ENCODE measurements at places on chromosomes 6 and 20.

DNA sequence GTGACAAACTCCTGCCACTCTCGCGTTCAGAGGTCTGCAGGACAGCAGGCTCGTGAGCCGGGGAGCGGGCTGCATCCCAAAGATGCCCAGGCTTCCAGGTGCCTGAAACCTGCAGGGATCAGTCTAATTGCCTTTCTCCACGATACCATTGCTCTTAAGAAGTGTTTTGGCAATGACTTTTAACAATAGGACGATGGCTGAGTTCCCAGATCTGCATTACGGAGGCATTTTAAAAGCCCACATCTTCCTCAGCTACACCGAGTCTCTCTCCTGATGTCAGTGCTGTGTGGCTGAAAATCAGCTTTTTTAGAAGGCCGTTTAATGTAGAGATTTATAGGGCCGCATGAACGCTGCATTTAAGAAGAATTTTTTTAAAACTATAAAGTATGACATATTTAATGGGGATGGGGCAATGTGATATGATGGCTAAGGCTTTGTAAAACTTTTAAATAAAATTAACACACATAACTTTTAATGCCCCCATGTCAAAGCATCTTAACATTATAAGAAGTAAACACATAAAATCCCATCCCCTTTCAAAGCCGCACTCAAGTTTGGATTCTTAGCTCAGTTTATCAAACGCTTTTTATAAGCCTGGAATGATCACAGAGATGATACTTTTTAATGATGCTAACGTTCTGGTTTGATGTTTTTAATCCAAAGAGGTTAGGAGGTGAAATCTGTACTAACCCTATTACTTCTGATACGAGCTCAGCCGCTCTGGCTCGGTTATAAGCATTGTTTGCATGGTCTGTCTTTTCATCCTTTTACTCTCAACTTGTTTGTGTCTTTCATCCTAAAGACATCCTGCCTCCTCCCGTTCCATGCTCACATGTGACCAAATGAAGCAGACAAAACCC, 386.0 kb downstream of the SMOC2 start:
- DNase-seq = no peak

DNA sequence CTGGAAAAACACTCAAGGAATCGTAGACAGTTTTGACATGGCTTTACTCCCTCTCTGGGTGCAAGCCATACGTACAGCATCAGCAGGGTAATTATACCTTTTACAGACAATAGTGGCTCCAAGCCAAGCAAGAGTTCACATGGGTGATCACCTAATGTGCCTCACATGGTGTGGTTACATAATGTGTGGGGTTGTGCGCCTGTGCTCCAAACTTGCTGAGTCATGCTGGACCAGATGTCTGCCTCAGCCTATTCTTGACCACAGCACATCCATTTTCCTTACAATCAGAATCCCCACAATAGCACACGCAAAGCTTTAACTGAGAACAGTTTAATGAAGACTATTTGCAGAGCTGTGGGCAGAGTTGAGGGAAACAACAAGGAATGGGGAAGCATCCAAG, 74.5 kb downstream of the ALDH8A1 start:
- DNase-seq = no peak

- DNase-seq = no peak
These were observed 1.7 kb downstream of the PREX1 start for GRCh38 chr20:48826069-48826468.

- no peak for DNase-seq
These were observed 19.5 kb downstream of the ANKRD60 start for GRCh38 chr20:58208944-58209343.

- no peak for DNase-seq
These were observed 603.1 kb downstream of the HACE1 start for GRCh38 chr6:104256646-104257045.

GRCh38 chr6:13053006-13053461, 275.3 kb downstream of the TBC1D7 start:
- no peak for DNase-seq

DNA sequence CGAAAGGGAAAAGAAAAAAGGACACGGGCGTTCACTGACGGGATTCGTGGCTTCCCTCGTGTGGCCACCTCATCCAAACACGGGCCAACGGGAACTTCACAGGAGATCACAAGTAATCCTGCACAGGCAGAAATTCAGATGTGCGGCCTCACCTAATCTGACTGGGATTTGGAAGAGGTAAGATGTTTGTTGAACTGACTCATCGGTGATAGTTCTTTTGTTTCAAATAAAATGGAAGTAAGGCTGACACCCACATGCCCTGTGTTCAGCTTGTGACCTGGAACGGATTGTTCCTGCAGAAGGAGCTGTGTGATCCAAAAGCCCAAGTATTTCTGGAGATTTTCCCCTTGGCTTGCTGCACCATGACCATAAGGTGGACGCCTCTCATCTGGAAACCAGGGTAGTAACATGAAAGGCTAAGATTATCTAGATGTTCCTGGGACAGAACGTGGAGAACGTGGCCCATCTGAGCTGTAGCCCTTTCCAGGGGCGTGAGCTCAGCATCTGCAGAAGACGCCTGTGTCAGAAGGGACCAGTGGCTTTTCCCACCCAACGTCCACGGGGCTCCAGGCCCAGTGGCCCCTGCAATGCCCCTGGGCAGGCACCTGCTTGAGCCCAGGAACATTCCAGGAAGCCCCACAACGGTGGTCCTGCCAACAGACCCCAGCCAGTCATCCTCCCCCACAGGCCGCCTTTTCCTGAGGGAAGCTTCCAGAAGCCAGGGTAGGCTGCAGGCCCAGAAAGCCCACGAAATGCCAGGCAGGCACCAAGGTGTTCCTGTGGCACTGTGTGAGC, 39.7 kb downstream of the DLL1 start:
- DNase-seq = no peak

DNA sequence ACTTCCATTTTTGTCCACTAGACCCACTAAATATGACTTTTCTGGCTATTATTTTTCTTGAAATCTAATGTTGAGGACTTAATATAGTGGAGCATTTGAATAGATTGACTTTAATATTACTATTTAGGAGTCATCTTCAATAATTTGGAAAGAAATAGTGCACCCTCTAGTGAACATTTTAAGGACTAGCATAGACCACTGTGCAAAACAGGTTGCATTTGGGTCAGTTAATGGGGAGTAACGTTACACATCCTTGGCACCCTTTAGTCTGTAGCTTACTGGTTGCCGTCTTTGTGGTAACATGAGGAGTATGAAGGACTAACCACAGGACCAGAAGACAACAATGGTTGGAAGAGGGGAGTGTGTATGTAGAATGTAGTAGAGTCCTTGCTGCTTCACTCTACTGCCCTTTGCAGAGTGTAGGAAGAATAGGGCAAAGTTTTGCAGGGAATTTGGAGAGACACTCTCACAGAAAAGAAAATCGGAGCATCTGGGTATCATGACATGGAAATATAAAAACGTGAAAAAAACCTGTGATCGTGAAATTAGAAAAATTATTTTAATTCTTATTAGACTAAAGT, 25.2 kb downstream of the RFPL4B start:
- DNase-seq = no peak

DNA sequence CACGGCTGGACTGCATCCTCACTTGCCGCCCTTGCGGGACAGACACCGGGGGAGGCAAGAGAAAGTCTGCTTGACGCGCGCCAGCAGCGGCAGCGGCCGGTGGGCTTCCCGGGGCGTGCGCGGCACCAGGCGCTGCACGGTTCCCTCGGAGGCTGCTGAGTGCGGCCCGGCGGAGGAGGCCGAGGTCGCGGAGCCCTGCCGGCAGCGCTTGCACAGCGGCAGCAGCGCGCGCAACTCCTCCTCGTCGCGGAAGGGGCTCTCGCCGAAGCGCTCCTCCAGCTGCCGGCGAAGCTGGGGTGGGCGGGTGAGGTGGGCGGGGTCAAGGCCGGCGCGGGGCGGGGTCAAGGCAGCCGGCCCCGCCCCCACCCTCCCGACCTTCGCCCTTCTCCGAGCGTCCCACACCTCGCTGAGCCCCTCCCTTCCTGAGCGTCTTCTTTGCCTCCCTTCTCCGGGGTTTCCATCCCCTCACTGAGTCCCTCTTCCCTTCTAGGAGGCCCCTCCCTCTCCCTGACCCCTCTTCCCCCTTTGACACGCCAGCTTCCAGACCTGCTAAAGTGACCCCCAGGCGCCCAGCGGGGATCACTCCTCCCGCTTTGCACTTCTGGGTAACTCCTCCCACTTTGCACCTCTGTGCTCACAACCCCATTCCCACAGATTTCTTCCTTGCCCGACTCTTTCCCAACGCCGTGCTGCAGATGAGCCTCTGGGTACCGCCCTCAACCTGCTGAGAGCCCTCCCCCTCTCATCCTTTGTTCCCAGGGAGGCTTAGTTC, 8.8 kb downstream of the DUSP15 start:
- DNase-seq = peak; percentile 21

GRCh38 chr6:3355358-3356055, 96.8 kb downstream of the PSMG4 start:
- DNase-seq = no peak

DNA sequence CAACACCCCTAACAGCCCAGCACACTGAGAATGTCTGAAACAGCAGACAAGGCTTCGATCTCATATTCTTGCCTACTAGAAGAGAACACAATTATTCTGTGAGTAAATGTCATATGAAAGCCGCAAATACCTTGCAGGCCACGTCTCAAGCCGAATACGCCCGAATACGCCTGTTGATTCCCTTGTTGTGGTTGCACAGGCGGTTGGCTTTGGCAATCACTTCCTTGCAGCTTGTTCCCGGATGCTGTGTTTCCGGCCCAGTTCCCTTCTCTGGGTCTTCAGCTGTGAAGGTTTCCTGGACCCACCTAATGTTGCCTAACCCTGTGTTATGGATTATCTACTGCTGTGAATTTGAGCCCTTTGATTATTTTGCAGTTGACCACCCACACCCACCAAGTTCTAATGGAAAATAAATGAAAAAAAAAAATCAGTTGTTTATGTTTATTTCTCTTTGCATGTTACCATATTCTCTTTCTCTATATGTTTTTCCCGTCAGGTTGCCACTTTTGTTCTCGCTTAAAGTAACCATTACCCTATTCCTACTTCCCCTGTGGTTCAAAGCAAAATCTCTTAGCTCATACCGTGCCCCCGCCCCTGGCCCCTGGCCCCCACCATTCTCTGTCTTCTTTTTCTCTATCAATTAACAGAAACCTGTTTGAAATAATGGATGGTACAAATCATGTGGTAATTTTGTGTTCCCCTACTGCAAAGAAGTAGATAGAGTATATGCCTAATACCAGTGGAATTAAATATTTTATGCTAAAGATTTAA, 172.4 kb downstream of the ADGB start:
- no peak for DNase-seq

DNA sequence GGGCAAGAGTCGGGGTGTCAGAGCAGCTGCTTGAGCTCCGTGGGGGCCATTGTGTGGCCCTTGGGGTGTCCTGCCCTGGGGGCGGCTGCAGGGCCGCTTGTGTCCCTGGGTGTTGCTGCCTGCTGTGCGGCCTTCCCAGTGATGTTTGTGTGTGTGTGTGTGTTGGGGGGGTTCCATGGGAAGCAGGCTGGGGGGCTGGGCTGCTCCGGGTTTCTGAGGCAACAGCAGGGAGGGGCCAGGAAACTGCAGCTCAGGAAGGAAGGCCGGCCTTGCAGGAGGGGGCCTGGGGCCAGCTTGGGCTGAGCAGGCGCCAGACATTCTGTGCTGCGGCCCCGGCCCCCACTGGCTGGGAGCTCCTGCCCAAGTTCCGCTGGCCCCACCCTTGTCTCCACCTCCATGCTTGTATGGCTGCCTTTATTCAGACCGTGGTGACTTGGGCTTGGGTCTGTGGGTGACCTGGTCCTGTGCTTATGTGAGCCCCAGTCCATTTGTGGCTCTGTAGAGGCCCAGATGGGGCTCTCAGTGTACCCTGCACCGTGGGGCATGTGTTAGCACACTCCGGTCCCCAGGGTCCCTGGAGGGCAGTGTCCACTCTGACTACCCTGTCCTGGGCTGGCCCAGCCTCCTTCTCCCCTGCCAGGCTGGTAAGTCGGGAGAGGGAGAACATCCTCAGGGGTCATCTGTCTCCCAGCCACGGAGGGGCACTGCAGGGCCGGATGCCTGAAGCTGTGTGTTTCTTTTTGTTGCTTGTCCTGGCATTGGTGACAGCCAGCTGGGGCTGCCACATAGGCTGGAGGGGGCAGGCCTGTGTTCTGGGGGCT, 4.6 kb upstream of the SOX18 start:
- DNase-seq = no peak

DNA sequence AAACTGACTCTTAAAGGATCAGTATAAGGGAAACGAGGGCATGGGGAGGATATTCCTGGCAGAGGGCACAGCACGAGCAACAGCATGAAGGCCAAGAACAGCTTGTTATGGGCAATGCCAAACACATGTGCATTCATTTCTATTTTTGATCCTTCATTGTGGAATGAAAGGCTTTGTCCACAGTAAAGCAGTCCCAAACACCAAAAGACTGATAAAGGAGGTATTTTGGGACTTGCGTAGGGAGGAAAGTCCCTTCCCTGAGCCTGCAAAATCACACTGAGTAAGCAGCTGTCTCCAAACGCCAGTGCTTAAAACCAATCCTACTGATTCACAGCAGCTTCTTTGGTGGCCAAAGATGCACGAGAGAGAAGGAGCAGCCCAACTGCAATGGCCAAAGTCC, 138.2 kb downstream of the UNC5CL start:
- no peak for DNase-seq

DNA sequence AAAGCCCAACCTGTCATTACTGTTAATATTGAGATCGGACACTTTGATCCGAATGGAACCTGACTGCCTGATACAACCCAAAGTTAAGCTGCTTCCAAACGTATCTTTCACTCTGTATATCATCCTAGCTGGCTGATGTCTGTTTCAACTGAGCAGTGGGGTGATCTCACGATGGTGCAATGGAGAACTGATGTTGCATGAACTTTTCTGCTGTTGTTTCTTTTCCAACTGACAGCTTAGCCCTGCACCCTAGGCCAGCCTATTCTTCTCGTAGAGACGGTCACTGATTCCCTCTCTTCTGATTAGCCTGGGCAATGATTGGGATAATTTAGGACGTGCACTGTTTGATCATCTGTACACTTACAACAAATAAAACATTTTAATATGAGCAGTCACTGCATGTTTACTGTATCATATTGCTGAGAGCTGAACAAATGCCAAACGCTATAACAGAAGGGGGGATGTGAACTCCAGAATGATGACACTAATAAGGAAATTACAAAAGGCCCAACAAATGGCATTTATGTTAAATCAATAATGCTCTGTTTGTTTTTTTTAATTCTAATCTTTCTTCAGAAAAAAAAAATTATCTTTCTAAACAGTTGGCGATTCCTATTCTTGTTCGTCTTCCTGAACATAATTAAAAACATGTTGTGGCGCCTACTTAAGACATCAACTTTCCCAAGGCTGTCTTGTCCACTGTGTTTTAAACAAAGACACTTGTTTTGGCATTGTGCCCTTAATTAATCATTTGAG, 184.8 kb downstream of the ZNF217 start:
- DNase-seq = no peak
